ENCODE measurements at places on chromosomes 16 and 17.

DNA sequence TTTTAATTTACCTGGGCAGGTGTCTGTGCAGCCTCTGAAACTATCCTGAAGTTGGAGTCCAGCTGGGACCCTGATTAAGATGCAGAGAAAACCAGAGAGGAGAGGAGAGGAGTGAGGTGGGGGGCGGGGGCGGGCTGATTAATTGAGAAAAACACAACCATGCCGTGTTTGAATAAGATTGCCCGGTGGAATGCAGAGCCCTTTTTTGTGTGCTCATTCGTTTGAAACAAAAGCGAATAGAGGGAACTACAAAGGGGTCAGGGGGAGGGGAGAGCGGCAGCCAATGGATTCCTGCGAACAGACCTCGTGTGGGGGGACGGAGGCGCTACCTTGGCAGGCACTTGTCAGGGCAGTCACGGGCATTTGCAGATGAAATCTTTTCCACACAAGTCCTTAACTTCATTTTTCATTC lies 355.8 kb downstream of the SOX9 start:
- no peak for DNase-seq

DNA sequence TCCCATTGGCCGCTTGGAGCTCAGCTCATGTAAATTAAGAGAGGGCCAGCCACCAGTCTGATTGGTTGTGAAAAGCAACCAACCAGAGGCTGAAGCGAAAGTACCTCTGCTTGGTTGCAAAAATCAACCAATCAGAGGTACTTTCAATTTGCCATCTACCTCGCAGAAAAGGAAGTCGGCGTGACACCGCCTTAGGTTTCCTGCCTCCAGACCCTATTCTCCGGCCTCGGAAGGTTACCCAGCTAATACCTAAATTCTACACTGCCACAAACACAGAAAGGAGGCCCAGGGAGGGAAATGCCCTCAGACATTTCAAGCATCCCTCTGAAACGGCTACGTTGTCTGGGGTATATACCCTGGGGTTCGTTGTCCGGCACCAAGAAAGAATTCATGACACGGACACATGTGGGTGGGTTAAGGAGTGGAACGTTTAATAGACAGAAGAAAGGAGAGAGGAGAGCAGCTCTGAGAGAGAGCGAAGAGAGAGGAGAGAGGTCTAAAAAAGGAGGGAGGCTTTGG lies 481.3 kb downstream of the TMEM114 start:
- DNase-seq = no peak

- no peak for DNase-seq
Measured at GRCh38 chr17:77926981-77927380, 31.5 kb upstream of the TNRC6C start.

DNA sequence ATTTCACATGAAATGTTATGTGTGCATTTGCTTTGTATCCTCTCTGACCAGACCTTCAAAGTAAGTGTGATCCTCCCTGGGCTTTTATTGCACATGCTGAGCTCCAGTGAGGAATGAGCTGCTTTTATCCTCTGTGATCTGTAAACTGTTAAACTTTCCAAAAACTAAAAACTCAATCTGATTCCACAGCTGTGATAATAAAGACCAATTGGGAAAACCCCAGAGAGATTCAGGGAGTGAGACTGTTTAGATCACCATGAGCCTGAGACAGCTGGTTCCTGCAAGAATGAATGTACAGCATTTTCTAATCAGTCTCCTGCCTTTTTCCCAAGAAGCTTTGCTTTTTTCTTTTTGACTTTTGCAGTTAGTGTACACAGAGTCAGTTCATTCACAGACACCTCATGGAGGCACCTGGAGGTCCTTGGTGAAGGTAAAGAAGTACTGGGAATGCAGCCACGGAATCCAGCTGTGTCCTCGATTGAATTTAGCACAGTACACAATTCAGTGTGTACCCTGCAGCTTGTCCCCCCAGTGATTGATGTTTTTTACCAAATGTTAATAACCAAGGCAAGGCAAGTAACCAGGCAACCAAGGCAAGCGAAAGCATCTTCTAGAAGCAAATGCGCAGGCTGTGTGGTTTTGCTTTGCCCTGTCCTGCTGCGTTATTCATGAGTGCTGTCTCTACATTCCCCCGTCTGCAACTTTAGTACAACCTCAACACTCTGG lies 182.6 kb downstream of the LGALS9B start:
- no peak for DNase-seq

GRCh38 chr17:37714897-37715296 lies 30.0 kb downstream of the HNF1B start:
- no peak for DNase-seq
